ENCODE measurements at places on chromosomes 1 and 21.

DNA sequence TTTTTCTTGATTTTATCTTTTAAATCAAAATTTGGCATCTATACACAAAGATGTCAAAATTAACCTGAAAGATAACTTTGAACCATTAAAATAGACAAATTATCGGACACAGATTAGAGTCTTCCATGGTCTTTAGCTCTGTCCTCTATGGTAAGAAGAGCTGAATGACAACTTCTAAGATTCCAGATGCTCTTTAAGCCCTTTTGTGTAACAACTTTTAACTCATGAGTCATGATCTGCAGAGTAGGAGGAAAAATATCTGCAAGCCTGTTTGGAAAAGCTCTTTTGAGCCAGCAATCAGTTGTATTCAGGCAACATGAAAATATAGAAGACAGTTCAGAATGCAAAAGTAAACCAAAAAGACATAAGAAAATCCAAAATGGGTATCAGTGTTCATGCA is 37.8 kb downstream of the TTC13 start:
- DNase-seq = no peak

- no peak for DNase-seq
Observed at GRCh38 chr1:234879147-234880080, 249.2 kb downstream of the TOMM20 start.

GRCh38 chr21:41043014-41043413 is 124.9 kb upstream of the BACE2 start:
- DNase-seq = peak; percentile 28

GRCh38 chr1:52209429-52209828 is 67.5 kb downstream of the ZFYVE9 start:
- no peak for DNase-seq

GRCh38 chr1:206785182-206785765 is 13.0 kb upstream of the IL10 start:
- no peak for DNase-seq

DNA sequence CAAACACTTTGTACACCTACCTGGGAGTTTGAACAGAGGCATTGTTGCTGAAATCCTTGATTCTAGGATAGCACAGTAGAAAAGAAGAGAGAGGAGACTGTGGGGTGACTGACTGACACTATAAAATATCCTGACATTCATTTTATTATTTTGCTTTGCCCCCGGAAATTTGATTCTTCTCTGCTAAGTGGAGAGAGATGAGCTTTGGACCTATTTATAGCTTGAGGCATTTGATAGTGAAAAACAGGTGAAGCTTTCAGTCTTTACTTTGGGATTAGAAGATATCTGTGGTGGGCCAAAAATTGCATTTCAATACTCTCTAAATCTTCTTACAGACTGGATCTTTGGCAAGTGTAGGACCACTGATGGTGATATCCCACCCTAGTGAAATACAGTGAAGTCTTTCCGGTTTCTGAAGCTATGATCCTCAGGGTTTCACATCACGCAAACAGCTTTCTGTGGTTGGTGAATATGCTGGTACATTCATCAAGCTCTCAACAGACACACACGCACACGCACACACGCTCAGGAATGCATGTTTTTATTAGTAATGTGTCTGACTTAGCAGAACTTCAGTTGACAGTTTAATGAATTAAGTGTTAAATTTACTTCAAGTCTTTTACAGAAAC is at the start of gene AMPD1:
AMPD1 (minus strand) TSS at position 117 of the 629 bp plus-strand sequence; CDS start at position 42, 75 bp downstream.
- no peak for DNase-seq

GRCh38 chr1:5857508-5858090 is 134.6 kb downstream of the NPHP4 start:
- DNase-seq = no peak

DNA sequence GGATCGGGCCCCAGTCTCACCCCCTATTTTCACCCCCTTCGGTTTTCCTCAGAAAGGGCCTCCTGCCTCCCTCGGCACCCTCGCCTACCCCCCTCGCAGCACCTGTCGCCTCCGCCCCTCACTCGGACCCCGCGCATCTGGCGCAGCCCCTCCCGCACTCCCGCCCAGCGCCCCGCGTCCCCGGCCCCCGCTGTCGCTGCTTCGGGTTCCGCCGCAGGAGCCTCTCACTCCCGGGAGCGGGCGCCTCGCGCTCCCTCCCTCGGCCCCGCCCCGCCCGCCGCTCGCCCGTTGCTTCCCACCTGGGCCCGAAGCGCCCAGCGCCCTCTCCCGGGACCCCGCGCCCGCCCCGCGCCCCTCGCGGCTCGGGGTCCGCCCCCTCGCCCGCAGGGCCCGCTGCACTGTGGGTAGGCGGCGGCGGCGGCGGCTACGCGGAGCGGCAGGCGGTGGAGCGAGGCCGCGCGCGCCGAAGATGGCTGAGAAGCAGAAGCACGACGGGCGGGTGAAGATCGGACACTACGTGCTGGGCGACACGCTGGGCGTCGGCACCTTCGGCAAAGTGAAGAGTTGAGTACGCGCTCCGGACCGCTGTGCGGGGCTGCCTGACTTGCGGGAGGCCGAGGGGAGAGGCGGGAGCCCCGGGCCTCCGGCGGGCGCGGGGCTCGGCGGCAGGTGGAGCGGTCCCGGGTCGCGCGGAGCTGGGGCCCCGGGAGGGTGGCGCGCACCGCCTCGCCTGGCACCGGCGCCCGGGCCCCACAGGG is at the start of gene PRKAA2:
PRKAA2 (plus strand) TSS at position 396 of the 758 bp plus-strand sequence; CDS start at position 470, 74 bp downstream.
- DNase-seq = peak; percentile 16

- no peak for DNase-seq
Observed at GRCh38 chr1:41806472-41807155, 112.1 kb downstream of the HIVEP3 start.

- no peak for DNase-seq
Observed at GRCh38 chr1:53461323-53462044, 2.3 kb downstream of the DMRTB1 start.

DNA sequence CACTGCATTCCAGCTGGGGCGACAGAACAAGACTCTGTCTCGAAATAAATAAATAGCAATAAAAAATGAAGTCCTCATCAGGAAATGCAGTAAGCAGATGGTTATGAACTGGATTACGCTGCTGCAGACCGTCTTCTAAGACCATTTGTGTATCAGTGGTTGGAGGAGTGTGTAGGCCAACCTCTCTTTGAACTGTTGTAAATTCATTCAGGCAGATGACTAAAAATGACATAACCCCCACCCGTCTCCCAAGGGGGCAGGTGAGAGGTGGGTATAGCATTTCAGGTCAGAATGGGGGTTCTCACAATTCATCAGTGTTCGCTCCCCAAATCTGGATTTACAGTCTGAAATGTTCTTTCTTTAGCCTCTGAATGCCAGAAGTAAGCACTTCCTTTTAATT is 177.3 kb downstream of the KIF26B start:
- DNase-seq = no peak

All from hematopoietic multipotent progenitor cell treated with erythropoietin and hydrocortisone succinate and interleukin-3 and kit ligand, for 6 days (in vitro differentiated cells).